ENCODE measurements at places on chromosomes 5 and 9. TPM values are rescaled to one million over a fixed set of nuclear protein-coding genes. Genes with fewer than 3 reads are reported as not detected.

GRCh38 chr5:16679863-16680262 is 63.1 kb upstream of the RETREG1 start:
- DNase-seq: no peak

GRCh38 chr5:104626122-104626521 is 1063.5 kb upstream of the NUDT12 start:
- DNase-seq: no peak

POLK gene
- total RNA-seq: 33.9 TPM

DNA sequence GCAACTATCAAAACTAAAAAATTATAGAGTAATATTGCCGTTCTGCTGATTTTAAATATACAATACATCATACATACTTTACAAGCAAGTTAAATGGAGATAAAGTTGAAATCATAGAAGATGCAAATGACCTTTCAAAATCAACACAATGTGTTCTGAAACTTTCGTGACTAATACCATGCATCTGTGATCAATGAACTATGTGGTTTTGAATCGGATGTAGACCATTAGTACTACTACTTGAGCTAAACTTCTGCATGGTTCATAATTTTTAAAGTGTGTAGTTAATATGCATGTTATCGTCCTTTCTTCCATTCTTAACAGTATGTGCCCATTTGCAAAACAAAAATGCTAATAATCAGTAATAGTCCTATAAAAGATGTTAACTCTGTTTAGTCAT is 11.3 kb upstream of the PHF2 start:
- DNase-seq: no peak

DNA sequence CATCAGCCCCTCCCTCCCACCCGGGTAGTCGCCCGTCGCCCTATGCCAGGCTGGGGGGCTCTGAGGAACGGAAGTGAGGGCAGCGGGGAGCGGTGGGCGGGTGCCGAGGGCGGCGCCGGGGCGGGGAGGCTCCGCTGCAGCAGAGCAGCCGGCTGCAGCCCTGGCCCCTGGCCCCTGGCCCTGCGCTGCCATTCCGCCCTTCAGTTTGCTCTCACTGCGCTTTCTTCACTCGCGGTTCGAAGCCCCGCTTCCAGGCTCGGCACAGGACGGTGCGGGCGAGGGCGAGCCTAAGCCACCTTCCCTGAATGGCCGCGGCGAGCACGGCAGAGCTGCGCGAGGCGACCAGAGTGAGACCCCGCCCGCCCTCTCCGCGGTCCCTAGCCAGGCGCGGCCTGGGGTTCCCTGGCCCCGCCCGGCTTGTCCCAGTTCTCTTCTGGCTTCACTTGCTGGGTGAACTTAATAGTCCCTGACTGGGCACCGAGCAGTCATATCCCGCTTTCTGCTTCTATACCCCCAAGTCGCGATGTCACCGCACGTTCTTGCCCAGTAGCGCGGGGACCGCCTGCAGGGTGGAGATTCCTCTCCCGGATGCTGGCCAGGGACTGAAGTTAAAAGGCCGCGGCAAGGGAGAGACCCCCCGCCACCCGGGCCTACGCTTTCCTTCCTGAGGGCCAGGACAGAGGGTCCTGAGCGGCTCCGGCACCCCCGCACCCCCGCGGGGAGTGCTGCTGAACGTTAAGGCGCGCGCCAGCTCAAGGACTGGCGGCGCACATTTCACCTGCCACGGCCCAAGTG is 623 bp upstream of the TRIM36 start:
- no peak for DNase-seq

DNA sequence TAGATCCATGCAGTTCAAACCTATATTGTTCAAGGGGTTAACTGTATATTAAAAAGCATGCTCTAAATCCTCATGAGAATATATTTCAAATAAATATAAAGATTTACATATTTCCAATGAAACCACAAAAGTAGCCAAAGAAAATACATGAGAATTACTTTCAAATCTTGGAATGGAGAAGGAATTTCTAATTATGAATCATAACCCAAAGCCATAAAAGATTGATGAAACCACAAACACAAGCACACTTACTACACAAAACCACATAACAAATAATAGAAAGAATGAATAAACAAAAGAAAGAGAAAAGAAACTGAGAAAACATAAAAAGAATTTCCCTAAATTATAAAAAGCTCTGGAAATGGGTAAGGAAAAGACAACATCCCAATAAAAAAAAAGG is 16.0 kb downstream of the ERP44 start:
- no peak for DNase-seq

DNA sequence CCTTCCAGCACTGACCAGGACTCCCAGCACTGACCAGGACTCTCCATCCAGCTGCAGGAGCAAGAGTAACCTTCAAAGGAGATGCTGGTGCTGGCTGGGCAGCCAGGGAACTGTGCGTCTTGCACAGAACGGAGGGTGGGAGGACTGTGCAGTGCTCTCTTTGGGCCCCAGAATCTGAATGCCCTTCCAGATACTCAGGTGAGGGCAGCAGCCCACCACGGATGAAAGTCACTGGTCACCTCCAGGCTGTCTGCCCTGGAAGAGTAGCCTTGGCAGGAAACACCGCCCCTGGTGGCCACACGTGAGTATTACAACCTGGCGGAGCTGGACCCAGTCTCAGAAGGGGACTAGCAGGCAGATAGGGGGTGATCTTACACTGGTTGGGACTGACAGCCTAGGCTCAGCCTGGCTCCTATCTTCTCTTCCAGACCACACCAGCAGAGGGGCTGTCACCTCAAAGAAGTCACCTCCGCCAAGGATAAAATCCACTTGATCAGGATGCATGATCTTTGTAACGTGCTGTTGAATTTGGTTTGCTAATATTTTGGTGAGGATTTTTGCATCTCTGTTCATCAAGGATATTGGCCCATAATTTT is 4.8 kb upstream of the SARDH start:
- peak; percentile 86 for DNase-seq

DNA sequence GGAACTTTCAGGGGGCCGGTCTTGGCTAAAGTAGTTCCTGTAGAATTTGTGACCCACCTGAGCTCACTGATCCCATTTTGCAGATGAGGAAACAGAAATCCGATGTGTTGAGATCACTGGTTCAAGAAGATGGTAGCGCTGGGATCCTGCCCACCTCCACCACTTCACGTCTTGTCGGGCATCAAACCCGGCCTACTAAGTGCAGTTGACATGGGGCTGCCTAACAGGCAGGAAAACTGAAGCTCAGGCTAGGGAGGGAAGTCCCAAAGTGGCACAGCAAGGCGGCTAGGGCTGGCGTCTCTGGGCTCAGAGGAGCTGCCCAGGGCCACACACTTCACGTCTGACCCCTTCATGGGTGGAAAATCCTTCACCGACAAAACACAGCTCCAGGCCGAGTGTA is 502 bp upstream of the ENG start:
- no peak for DNase-seq

PCSK1 gene
- not detected for total RNA-seq

All from natural killer cell treated with Interleukin-12 subunit alpha and Interleukin-12 subunit beta and Interleukin-15 and Interleukin-18, amount 100 ng/mL, for 72 hours (primary cell).